Stimulated activated CD4-positive, alpha-beta T cell treated with anti-CD3 and anti-CD28 coated beads, Interleukin-1b, Interleukin-23, amount 100 ng/mL, for 1 hour (primary cell): ENCODE measurements at places on chromosomes 3 and 15.

DNA sequence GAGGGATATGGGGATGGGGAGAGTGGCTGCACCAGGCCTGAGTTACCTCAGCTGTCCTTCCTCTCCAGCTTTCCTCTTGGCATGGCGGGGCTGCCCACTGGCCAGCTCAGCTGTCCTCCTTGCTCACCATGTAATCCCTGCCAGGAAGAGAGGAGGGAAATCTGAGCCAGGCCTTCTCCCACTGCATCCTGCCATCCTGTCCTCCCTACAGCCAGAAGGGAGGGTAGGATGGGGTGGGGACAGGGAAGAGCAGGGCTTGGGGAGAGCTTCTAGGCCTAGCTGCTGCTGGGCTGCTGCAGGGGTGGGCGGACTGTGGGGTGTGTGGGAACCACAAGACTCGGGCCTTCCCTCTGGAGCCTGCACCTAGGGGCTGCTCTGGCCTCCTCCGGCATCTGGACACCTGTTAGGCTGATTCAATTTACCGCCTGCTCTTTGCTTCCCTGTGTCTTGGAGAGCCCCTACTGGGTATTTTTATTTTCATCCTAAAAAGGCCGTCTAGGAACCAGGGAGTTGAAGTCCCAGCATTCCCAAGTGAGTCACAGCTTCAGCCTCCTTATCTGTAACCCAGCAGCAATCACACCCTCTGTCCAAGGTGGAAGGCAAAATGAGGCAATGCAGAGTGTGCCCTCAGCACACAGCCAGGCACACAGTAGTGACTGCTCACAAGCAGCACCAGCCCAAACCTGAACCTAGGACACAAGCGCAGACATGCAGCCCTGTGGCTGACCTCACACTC, 13.1 kb upstream of the KY start:
- no peak for DNase-seq

GRCh38 chr15:92634671-92635201, 20.8 kb downstream of the FAM174B start:
- DNase-seq = no peak

DNA sequence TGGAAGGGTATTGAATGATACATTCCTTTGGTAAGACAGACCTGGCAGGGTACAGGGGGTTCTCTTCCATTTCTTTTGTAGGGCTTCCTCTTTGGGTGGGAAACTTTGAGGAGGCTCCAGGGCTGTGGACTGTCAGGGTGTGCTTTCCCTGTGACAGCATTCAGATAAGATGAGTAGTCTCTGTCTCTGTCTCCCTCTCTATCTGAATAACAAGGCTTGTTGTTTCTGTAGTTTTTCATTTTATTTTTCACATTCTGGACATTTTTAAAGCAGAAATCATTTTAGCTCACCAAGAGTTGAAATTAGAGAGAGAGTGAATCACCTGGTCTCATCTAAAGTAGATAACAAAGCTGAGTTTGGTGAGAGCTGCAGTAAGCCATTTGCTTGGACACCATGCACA, 100.8 kb upstream of the TPM1 start:
- no peak for DNase-seq

DNA sequence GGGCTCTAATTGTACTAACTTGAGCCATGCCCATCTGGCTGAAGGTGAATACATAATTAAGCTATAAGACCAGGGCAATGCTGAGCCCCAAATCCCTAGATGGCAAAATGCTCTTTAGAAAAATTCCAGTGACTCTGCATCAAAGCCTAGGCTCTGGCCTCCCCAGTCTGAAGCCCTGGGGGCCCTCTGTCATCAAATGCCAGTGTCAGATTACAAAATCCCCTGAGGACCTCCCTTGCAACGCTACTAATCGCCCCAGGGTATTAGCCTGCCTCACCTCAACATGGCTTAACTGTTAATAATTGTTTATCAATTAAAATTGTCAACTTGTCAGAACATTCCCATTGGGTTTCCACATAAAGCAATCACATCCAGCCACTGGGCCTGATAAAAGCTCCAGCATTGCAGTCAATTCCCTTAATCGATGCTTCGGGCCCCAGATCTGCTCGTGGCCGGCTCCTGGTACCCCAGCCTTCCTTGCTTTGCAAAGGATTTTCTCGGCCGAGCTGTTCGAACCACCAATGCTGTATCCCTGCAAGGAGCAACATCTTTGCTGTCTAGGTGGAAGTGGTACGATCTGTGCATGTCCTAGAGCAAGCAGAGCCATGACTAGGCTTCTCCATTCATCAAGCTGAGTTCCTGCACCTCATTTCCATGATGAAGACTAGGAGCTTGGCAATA, 151.7 kb downstream of the MEGF11 start:
- DNase-seq = no peak

- no peak for DNase-seq
These were observed 43.4 kb downstream of the TLE3 start for GRCh38 chr15:70054366-70054765.

DNA sequence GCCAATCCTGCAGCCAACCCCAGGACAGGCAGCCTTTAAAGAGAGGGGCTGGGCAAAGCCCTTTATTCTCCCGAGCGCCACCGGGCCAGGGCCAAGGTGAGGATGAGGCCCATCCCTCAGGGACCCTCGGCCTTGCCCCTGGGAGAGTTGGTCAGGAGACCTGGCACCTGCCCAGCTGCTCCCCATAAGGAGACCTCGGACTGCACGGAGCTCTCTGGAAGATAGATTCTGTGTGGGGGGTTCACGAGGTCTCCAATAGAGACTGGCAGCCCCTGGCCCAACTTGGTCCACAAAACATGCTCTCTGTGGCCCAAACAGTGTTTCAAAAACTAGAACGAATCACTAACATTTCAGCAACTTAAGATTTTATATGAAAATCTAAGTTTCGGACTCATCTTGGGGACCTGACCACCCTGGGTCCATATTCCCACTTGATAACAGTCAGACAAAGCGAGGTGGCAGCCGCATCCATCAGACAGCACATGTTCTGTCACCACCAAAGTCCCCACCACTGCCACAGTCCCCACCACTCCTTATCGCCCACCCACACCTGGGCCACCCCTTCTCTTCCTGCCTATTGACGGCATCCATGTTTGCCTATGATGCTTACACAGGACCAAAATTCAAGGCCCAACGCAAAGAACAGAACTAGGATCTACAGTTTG, 114.4 kb upstream of the RPL32 start:
- no peak for DNase-seq

DNA sequence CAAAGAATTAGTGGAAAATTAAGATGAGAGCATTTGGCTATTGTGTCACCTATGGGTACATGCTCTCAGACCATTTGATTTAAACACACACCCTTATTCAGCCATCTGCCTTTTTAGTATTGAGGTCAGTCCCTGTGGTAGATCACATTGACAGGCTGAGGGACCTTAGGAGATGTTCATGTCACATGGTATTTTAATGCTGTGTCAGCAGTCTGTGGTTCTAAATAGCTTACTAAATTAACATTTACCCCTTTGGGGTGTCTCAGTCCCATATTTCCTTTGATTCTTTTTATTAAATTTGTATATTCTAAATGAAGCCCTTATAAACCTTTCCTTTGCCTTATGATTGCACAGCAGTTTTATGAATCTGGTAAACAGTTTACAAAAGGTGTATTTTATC, 2.3 kb downstream of the RBM5 start:
- no peak for DNase-seq

DNA sequence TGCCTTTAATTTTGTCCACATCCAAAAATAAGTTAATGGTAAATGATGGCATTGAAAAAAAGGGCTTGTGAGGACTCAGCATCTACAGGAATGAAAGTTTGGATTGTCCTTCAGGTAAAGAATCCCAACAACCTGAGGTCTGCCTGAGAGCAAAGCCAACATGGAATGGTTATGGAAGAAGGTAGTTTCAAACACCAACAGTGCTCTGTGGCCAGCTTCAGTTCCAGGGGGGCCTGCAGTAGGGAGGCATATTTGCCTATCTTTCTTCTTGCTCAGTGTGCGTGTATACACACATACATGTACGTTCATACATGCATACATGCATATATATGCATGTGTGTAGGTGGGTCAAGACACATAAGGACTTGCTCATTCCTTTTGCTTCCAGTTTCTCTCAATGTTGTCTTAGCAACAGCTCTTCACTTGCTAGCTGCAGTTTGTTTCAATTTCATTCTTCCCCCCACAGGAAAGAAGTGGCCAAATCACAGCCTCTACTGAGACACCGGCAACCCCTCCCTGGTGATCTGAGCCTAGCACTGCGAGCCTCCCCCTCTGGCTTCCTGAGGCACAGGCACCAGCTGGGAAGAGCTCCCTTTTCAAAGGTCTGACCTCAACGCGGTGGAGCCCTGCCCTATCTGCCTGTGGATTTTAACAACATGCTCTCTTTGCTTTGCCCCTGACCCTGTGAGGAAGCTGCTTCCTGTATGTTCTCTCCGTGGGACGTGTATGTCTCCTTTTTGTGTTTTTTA, 146.2 kb downstream of the KLF13 start:
- no peak for DNase-seq

GRCh38 chr3:169245631-169246030, 417.9 kb downstream of the MECOM start:
- DNase-seq = no peak

- no peak for DNase-seq
These were observed 1.3 kb downstream of the SCAANT1 start for GRCh38 chr3:63910891-63911290.

GRCh38 chr15:39156166-39156565, 424.7 kb upstream of the THBS1 start:
- DNase-seq = no peak

- no peak for DNase-seq
These were observed 367.1 kb downstream of the UNC13C start for GRCh38 chr15:54345301-54345700.

DNA sequence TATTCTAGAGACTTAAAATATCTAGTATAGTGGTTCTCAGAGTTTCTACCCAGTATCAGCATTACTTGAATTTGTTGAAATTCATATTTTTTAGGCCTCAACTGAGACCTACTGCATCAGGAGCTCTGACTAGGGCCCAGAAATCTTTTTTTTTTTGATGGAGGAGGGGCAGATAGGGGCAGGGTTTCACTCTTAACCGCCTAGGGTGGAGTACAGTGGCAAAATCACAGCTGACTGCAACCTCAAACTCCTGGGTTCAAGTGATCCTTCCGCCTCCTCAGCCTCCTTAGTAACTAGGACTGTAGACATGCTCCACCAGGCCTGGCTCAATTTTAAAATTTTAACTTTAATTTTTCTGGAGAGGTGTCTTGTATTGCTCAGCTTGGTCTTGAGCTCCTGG, 36.6 kb downstream of the CHD2 start:
- no peak for DNase-seq

DNA sequence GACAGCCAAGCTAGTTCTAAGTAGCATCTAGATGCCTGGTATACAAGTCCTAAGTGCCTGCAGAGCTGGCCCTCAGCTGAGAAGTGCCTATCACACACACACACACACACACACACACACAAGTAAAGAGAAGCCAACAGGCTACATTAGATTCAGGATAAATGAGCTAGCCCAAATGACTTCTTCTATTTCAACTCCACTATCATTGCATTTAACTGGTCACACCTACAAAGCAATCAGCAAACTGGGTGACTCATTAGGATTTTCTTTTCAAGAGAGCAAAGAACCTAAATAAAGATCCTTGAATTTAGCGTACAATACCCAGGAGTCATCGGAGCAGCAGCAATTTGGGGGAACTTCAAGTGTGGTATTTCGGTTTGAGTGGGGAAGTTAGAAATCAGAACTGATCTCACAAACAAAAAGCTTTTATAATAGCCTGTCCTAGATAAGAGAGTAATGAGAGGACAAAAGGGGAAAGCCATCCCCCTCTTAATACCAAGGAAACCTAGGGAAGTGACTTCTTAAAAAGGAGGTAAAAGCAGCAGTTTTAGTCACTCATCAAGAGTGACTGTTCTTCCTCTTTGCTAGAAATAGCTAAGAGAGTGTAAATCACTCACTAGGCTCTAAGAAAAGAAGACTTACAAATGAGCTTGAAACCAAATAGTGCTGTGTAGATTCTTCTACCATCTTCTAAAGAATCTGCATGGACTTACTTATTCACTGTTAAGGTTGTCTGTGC, 112.7 kb downstream of the TNIK start:
- DNase-seq = no peak

GRCh38 chr3:142724682-142725356, 985 bp downstream of the TRPC1 start:
- no peak for DNase-seq

DNA sequence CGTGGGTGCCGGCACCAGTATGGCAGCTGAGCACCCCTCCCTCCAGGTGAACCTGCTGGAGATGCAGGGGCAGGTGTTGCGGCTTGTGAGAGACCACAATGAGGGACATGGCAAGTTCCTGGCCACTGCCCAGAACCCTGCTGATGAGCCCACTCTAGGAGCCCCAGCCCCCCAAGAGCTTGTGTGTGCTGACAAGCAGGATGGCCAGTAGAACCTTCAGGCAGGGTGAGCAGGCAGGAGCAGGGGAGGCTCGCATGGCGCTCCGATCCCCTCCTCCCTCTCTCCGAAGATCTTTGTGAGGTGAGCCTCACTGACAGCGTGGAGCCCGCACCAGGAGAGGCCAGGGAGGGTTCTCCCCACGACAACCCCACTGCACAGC, 29.8 kb downstream of the NGRN start:
- DNase-seq = no peak
